Calu3 (cell line): ENCODE measurements at places on chromosomes 1 and 21.

DNA sequence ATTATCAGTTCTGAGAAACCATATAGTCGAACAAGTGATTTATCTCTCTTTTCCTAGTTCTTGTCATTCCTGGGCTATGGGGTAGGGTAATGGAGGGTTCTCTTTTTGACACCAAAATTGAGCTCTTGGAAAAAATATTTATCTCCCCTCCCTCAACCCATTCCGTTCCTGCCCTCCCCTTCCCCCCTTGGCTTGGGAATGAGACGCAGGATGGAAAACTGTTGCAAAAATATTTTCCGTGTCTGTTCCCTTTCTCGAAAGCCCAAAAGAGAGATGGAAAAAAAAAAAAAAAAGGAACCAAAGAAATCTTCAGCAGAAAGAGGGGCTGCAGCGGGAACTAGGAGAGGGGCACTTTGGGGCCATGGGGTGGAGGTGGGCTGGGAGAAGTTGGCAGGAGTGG, 766 bp downstream of the ATP2B4 start:
- no peak for DNase-seq

DNA sequence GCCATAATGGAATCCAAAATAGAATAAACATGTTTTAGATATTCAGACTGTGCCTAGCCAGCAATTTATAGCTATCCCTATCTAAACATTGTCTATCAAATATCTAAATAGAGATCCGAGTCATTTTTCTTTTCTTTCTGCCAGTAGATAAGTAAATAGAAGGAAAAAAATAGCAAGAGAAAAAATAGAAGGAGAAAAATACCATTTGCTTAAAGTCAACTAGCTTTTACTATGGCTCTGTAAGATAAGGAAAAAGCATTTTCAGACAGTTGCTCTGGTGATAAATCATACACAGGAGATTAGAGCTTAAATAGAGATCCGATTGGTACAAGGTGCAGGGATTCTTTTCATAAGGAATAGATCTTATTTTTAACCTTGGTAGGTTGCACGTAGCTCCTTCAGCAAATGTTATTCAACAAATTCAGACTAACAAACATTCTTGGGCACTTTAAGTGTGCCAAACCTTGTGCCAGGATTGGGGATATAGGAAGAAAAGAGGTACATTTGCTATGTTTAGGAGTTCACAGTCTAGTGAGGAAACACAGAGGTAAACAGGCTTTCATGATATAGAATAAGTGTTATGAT, 70.1 kb upstream of the CCDC190 start:
- DNase-seq: no peak

DNA sequence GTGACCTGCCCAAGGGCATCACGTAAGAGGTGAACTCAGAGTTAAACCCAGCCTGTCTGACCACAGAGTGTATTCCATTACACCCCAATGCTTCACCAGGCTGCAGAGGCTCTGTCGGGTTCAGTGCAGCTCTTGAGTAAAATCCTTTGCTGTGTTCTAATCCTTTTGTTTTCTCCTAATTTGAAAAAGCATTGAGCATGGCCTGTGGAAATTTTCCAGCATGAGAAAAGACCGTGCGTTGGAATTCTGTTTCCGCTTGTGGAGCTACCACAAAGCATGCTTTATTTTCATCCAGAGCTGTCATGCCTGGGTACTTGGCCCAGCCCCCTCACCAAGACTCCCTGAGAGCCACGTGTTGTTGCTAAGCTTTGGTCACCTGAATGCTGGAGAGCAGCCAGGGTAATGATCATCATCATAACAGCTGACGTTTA, 317.6 kb downstream of the PRDM2 start:
- DNase-seq: no peak

GRCh38 chr1:197948926-197949899, 32.0 kb downstream of the LHX9 start:
- no peak for DNase-seq

DNA sequence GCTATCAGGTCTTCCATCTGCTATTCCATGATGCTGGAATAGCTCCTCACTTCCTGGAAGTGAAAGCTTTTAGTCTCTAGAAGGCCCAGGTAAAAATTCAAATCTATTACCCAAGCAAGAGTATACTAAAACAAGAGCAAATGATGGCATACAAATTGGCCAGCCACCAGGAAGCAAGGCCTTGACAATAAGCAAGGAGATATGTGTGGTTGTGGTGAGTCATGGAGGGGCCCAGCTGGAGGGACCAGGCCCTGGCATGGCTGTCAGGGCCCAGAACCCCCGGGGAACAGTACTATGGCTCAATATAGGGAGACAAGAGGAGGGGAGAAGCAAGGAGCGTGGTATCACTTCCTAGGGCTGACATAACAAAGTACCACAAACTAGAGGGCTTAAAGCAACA, 358.7 kb downstream of the RRAGC start:
- no peak for DNase-seq

DNA sequence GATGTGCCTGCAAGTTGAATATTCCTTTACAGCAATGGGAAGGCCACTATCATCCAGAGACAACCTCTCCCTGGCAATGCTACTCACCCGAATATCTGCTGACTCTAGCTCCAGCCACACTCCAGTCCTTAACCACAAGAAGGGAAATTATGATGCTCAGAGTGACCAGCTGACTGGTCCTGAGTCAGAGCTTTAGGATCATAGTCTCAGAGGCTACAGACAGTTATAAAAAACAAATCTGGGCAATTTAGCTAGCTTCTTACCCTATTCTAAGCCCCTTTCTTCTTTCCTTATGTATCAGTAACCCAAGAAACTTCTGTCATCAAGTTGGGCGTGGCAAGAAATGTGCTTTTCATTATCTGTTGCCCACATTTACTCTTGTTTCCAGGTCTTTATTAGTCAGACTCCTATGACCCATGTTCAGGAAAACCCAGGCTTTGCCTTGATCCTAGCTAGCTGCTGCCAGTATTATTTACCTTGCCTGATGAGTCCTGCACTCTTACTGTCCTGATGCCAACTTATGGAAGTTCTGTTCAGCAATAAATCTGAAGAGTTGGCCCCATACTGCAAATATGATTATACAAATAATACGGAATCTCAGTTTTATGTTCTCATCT, 207.0 kb downstream of the TTLL7 start:
- DNase-seq: no peak

DNA sequence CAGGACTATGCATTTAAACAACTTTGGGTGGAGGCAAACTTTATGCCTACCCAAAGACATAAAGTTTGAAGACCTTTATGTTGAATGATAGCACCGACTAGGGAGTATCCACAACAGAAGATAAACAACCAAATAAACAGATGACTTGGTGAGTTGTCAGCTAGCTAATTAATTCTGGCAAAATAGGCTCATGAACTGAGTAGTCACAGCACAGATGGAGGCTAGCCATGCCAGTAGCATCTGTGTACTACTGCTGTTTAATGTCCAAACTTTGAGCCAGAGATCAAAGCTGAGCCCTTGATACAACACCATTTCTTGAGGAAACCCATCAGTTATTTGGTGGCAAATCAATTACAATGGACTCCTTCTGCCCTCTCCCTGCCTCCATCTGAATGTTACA, 40.3 kb upstream of the CCDC190 start:
- no peak for DNase-seq

- peak; percentile 78 for DNase-seq
Observed at GRCh38 chr1:39098546-39099250, 72.5 kb downstream of the NDUFS5 start.

- no peak for DNase-seq
Observed at GRCh38 chr1:171446386-171446785, 38.9 kb upstream of the PRRC2C start.

DNA sequence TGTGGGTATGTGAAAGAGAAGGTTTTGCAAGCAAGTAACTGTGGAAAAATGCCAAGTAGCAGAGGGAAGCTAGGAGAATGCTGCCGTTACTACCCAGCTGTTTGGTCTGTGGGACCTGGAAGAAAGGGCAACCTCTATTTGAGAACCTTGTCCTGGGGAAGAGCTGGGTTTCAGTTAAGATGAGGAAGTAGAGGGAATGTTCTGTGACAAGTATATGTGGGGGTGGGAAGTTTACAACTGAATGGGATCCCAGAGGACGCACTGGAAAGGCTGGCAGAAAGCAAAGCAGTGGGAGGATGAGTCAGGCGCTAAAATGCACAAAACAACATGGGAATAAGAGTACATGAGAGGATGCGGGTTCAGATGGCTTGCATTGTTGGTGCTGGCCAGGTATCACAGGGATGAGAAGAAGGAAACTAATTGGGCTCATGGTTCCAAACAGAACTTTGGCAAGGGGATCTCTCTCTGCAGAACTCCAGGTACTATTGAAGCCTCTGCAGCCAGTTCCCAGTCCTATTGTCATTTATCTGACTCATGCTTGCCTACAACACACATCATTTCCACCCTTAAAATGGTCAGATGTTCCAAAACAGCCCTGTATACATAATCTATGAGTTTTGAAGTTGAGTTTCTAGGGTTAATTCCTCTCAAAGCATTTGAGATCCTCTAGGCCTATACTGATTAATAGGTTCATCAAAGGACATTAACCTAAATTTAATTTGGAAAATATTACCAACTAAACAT, 88.5 kb upstream of the VAV3 start:
- no peak for DNase-seq
